Vagina (tissue), 2 donors: ENCODE measurements at places on chromosomes 1 and 21. TPM values are rescaled to one million over a fixed set of nuclear protein-coding genes. Genes with fewer than 3 reads are reported as not detected.

The SYF2 gene
- 28.7 TPM for total RNA-seq

The VWA1 gene
- total RNA-seq = 35.8 TPM

The TMEM269 gene
- total RNA-seq = not detected

The RGL1 gene
- 23.1 TPM for total RNA-seq

The TEX38 gene
- not detected for total RNA-seq

The CCDC24 gene
- 14.5 TPM for total RNA-seq

The LY9 gene
- 4.7 TPM for total RNA-seq

The FCRL1 gene
- total RNA-seq = 0.49 TPM

The COL11A1 gene
- total RNA-seq = not detected

The CRYAA gene
- not detected for total RNA-seq

The CFHR2 gene
- total RNA-seq = not detected

The TARDBP gene
- total RNA-seq = 213 TPM

GRCh38 chr1:3910857-3911845, 11.1 kb upstream of the C1orf174 start:
- no peak for DNase-seq

GRCh38 chr1:115225993-115226685, 111.9 kb downstream of the NGF start:
- no peak for DNase-seq

GRCh38 chr1:166182281-166182680, 15.5 kb upstream of the FAM78B start:
- DNase-seq = no peak

DNA sequence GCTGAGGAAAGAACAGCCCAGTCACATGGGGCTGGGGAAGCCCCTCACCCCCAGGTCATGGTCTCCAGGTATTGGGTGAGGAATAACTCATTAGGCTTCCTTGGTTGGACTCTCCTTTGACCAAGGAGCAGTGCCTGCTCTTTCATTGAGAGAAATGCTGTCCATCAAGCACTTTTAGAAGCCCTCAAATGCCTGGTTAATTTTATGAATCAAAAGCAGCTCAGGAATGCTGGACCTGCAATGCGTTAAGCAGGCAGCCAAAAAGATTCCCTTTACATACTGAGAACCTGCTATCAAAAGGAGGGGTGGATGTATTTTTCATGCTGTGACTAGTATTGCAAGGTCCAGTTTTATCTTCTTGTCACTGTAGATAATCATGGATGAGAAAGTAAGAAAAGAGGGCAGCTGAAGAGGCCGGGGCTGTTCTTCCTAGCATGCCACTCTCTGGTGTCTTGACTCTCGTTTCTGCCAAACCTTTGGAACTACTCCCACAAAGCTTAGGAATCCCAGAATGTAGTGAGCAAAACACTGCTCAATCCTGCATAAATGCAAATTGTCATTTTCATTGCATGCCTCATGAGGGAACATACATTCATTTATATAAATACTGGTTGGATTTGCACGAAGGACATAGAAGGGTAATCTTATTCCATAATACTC, 2.1 kb upstream of the CD58 start:
- DNase-seq = no peak

DNA sequence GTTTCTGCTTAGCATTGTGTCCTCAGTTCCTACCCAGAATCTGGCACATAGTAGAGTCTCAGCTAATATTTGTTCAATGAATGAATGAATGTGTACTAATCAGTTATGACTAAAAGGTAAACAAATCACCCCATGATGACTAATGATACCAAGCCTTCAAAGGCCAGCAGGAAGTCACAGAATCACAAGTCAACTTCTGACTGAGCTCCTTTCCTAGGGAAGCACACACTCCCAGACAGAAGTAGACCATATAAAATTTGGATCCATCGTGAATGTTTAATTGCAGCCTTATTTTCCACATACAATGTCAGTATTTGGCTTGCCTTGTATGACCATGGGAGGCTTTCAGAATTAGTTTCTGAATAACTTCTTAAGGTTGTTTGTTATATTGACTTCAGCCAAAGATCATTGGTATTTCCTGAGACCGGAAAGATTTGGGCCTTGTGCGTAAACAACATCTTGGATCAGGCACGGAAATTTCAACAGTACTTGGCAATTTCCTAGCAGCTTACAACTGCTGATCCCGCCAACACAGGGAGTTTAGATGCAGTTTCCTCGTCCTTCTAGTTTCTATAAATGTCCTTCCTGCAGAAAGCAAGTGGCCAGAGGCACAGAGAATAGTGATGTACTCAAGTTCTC, 185.9 kb upstream of the ATP1B1 start:
- DNase-seq = no peak

DNA sequence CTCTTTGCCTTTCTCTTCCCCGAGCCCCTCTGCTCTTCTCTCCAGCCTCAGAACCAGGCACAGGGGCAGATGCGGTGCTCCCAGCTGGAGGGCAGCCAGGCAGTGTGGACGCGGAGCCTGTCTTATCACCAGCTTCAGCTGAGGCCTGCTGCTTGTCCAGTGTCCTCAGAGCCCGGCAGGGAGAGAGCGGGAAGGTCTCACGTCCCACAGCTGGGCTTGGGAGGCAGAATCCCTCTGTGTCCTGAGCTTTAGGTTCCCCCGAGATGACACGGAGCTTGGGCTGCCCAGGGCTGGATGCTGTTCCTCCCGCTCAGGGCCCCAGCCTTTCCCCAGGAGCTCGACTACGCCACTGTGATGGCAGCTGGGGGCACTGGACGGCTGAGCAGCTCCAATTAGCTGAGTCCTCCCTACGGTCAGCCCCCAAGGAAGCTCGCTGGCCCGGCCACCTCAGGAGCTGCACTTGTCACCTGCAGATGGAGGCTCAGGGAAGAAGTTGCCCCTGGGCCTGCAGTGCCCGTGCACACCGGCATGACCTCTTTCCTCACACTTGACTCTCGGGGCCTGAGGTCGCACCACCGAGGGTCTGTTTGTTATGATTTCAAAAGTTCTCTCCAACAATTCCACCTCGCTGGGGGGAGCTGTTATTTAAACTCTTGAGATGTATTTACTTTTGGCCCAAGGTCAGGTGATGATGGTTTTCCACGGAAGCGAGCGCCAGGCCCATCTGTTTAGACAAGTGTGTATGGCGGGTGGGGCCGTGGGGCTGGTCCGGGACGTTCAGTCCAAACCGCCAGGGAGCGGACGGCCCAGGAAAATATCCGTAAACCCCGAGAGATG, 127.3 kb downstream of the SIK1 start:
- DNase-seq = no peak

DNA sequence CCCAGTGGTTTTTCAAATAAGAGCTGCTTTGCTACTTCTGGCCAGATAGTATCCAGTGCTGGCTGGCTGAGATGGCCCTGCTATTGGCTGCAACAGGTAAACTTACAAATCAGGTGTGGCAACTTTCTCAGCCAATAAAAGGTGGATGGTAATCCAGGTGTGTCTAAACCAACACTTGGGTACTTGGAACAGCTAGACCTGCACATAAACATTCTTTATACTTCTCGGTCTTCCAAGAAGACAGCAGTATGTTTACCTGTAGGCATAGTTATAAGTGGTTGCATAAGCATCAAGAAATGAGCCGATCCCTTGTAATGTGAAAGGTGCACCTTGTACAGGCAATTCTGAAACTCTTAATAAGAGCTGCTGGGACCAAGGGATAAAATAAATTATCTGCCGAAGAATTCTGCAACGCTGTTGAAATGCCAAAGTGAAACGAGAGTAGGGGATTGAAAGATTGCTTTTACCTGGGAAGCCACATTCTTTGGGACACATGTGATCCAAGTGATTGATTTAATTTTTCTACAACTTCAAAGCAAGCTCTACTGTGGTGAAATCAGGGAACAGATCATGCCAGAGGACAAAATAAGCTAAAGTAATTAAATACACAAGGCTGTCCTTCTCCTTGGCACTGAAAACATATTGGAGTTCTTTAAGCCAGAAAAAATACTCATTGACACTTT, at the start of gene CLDN8:
CLDN8 (minus strand) TSS at position 57 of the 683 bp plus-strand sequence. CDS start 172 bp downstream, outside the sequence.
- DNase-seq = no peak

GRCh38 chr1:20632386-20632785, 872 bp upstream of the PINK1 start:
- DNase-seq = no peak

DNA sequence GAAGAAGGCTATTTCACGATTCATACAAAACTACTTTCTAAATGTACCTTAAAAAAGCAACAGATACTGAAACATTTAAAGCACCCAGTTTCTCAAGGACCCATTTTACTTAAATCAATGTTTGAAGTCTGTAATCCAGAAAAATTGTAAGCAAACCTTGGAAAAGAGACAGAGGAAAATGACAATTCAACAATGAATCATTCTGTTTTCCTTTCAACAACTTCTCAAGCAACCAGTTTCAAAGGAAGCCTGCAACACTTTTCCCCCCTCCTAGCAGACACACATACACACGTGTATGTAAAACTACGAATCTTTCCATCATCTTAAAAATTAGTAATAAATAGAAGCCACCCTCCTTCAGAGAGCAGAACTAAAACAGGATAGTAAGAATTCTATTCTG, 1.2 kb downstream of the RERE start:
- DNase-seq = no peak

DNA sequence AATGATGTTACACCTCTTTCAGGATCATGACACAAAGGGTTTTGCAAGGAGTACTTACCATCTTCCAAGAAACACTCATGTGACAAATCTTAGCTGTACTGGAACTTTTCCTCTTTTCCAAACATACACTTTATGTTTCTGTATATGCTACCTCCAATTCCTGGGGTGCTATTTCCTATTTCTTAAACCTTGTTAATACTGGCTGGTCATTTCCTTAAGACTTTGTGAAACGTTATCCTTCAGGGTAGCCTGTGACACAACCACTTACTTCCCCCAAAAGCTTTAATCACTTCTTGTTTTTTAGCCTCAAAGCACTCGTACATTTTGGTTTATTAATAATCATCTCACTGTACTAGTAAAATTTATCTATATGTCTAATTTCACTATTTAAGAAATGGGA, 39.4 kb downstream of the OR10Z1 start:
- no peak for DNase-seq

- DNase-seq = no peak
These were observed 2.7 kb downstream of the PIK3CD start for GRCh38 chr1:9654051-9654833.

- no peak for DNase-seq
These were observed 220.0 kb upstream of the GREM2 start for GRCh38 chr1:240831922-240832321.

DNA sequence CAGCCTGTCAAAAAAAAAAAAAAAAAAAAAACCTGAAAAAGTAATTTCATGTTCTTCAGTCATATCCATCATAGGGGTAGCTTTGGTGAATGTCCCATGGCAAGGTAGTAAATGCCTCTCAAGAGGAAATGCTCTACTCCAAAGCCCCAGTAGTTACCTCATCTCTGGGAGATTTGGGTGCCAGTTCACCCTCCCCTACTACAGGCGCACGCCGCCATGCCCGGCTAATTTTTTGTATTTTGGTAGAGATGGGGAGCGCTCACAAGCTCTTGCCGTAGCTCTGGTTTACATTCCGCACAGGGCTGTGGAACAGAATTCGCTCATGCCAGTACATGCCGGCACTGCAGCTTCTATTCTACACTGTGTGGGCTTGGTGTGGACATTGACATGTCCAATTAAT, 13.7 kb downstream of the PIK3CD start:
- no peak for DNase-seq

GRCh38 chr1:94055459-94056122, 65.4 kb downstream of the ABCA4 start:
- no peak for DNase-seq

DNA sequence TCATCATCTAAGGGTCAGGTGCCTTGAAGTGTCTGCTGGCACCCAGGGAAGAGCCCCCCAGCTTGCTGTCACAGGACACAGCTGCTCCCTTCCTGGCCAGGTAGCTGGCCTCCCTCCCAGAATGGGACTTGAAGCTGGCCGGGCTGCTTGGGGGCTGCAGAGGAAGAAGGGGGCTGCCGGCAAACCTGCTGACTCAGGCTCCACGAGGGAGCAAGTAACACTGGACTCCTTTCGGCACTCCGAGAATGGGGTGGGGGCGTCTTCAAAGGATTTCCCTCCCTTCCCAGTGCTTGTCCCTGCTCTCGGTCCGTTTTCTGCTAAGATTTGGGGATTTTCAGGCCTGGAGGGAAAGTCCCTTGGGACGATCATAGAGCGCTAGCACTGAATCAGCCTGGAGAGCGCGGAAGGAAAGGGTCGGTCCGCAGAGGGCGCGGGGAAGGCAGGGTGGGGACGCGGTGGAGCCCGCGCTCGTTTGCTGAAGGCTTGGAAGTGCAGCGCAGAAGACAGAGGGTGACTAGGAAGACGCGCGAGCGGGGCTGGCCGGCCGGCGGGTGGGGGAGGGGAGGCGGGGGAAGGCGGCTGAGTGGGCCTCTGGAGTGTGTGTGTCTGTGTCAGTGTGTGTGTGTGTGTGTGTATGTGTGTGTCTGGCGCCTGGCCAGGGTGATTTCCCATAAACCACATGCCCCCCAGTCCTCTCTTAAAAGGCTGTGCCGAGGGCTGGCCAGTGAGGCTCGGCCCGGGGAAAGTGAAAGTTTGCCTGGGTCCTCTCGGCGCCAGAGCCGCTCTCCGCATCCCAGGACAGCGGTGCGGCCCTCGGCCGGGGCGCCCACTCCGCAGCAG, at the start of gene CSF1:
CSF1 (plus strand) TSS at position 727 of the 840 bp plus-strand sequence. CDS start 175 bp downstream, outside the sequence.
- DNase-seq = peak; percentile 95

DNA sequence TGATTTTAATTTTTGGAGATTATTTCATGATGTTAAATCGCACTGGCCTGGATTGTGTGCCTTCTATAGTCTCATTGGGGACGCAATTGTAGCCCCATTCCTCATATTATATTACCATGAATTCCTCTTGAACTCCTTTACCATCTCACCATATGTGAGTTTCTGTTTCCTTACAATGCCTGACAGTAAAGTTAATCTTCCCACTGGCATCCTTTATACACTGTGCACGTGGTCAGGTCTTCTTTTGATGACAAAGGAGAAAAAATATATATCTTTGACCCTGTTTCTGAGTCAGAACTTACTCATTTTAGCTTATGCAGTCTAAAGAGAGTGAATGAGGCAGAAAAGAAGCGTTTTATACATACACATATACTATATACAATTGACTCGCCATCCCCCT, 774 bp upstream of the ABL2 start:
- no peak for DNase-seq

DNA sequence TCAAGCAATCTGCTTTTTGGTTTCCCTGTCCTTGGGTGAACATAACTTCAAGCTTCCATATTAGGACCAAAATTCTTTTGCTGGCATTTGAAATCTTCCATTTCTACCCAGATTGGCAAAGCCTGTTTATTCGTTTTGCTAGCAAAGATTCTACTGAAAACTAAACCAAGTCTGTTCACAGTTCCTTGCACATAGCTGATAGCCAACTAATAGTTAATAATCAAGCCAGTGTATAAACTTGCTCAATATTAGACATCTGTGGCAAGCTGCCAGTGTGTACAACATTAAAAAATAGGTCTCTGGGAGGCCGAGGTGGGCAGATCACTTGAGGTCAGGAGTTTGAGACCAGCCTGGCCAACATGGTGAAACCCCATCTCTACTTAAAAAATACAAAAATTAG, 6.3 kb downstream of the APP start:
- no peak for DNase-seq

DNA sequence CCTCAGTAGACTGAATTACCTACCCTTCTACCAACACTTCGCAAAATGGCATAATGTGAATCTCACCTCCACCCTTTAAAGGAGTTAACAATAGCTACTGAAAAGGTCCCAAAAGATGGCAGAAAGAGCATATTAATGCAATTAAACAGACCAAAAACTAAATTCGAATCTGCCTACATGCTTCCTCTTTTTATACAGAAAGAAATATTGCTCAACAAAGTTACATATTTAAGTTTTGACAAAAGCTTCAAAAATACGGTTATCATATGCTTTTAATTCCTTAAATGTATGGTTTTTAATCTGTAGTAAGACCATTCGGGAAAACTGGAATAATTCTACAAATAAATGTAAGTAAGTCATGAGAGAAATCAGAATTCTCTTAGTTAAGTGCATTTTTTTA, 2.2 kb downstream of the APP start:
- no peak for DNase-seq

GRCh38 chr21:44574457-44575306, 1.2 kb downstream of the KRTAP10-4 start:
- peak; percentile 72 for DNase-seq
